ENCODE measurements at places on chromosomes 1 and 21.

DNA sequence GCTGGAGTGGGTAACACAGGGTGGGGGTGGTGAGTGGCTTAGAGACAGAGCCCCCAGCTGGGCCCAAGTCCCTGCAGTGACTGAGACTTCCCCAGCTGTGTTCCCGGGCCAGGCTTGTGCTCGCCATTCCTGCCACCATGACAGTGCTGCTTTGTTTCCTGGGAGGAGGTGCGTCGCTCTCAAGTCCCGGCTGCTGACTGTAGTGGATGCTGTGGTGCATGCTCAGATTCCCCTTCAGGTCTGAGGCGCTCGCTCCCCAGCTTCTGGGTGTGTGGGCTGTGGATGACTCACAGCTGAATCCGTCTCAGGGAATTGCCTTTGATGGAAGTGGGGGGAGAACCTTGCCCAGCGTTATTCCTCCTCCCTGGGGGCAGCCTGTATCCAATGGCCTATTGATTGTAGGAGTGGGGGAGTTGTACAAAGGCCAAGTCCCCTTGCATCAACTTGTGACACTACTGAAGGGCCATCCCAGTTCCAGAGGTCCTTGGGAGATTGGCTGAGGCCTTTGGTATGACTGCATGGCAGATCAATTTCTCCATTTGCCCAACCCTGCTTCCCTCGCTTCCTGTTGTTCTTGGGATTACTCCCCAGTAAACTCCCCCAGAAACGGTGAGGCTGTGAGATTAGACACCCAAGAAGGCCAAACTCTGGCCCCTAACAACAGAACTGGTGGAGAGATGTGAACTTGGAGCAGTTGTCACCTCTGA, 17.8 kb upstream of the POU3F1 start:
- no peak for DNase-seq

GRCh38 chr1:233605205-233605604, 8.7 kb upstream of the KCNK1 start:
- DNase-seq = no peak

GRCh38 chr1:87291107-87291506, 37.6 kb upstream of the LMO4 start:
- no peak for DNase-seq

- no peak for DNase-seq
Measured at GRCh38 chr1:236619398-236619797, 15.1 kb upstream of the HEATR1 start.

GRCh38 chr1:29504196-29504595, 267.9 kb downstream of the PTPRU start:
- DNase-seq = no peak

DNA sequence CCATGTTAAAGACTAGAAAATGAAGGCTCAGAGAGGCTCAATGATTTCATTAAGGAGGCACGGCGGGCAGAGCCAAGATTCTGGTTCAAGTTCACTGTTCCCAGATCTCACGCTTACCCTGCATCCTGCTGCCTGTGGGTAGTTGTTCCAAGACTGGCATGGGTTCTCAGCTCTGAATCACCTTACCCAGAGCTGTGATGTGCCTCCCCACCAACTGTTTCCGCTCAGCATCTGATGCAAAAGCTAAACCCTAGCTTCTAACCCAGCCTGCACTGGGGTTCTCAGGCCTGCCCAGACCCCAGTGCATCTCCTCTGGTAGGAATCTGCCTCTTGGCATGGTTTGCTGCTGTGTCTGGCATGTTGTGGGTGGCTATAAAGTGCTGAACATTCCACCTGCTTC, 11.8 kb downstream of the TNR start:
- DNase-seq = no peak

- DNase-seq = no peak
Measured at GRCh38 chr1:177907000-177907399, 62.9 kb downstream of the SEC16B start.
